ENCODE measurements at places on chromosomes 6 and 20.

- no peak for DNase-seq
Measured at GRCh38 chr20:62624719-62625453, 17.4 kb upstream of the SLCO4A1 start.

DNA sequence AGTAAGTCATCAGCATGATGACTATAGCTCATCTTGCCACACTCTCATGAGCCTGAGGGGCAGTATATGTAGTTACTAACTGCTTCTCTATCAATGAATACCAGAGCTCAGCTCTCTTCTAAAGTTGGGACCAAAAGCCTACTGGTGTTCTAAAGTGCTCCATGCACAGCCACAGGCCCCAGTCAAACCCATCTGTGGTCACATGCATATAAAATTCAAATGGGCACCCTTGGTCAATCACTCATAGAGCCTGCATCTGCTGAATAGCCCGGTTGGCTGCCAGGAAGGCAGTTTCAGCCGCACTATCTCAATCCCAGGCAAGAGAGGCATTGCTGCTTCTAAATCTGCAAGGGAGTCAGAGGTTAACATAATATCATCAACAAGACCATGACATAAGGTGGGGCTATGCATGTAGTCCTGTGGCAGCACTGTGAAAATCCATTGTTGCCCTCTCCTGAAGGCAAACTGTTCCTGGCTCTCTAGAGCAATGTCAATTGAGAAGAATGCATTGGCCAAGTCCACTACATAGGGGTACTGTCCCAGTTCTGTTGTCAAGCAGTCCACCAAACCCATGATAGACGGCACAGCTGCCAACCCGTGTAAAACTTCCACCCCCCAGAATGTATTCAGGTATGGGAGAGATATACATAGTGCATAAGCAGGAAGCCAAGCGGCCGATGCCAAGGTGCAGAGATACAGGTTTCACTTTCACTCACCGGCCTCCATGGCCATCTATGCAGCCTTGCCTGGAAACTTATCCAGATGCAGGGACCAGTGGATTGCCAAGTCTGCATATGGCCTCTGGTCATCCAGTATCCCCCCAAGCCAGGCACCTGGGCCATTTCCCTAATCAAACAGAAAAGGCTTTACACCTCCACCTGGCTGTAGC, 76.2 kb downstream of the ALDH8A1 start:
- DNase-seq, result no peak

DNA sequence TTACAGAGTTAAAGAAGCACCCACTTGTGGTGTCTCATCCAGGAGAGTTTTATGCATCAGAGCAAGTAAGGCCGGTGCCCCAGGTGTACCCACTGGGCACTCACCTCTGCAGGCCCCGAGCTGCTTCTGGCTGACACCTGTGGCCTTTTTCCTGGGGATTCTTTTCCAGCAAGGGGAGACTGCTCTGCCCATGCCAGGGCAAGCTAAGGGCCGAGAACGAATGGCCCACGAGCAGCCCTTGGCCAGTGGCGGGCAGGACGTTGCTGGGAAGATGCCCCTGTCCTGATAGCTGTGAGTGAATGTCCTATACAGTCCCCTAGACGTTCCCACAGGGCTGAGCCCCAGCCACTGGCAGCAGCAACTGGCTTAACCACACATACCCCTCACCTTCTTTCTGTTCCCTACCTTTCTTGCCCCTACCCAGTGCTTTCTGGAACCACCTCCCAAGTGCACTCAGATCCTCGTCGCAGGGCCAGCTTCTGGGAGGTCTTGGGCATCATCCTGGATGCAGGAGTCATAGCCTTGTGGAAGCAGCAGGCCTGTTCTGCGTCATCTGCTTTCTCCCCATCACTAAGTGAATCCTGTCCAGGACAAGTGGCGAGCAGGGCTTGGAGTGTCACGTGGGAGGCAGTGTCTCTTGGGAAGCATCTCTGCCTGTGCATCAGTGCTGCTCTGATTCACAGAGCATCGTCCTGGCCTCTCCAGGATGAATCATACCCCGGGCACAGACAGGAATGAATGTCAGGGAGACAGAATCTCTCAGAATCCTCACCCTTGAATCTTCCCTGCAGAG, 32.5 kb downstream of the SYNDIG1 start:
- no peak for DNase-seq

DNA sequence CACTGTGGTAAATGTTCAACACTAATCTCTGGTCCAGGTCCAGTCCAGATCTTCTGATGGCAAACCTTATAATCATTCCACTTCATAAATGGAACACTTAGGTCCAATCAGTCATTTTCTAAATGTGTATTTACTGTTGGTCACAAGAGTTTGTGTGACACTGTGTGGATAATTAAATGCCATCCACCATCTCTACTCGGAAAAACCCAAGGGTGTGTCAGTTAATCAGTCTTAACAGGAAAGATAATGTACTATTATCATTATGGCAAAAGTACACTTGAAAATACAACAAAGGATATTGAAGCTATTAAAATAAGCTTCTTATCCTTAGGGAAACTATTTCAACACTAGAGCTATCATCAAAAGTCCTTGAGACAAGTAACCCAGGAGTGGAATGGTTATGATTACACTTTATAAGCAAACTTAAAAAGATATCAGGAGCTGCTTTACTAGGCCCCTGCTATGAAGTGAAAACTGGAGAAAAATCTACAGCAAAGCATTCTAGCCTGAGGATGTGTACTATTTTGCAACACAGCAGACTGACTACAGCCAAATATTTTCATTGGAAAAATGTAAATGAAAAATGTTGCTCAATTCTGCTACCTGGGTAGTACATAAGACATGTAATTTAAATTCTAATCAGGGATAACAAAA, 227.9 kb downstream of the LAMA2 start:
- no peak for DNase-seq

- DNase-seq, result no peak
Measured at GRCh38 chr6:122432816-122433215, 33.4 kb downstream of the HSF2 start.

GRCh38 chr6:14626556-14626955, 509.0 kb downstream of the CD83 start:
- no peak for DNase-seq

- no peak for DNase-seq
Measured at GRCh38 chr6:14802514-14803160, 443.2 kb upstream of the JARID2 start.

- no peak for DNase-seq
Measured at GRCh38 chr20:25864326-25864962, 167.8 kb upstream of the ZNF337 start.

DNA sequence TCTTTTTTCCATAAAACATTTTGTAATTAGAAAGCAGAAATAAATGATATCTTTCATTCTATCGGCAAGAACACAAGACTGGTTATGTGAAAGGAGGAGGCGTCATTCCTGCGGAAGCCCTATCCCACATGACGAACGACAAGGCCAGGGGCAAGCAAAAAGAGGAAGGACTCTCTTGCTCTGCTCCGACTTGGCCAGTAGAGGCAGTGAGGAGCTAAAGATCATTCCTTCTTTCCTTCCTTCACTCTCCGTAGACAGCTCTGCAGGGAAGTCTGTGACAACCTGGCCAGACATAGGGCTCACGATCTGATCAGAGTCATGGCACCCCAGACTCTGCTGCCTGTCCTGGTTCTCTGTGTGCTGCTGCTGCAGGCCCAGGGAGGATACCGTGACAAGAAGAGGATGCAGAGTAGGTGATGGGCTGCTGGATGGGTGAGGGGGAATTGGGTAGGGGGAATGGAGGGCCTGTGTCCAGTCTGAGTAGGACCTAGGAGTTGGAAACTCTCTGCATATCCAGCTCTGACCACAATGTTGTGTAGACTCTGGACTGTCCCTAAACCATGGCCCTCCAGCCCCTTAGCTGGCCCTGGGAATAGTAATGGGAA, at the start of gene WFDC10A:
Gene WFDC10A, plus strand, starts transcription at position 244 of the 605 bp plus-strand sequence. Its CDS starts 75 bp downstream, at position 319.
- DNase-seq, result no peak

DNA sequence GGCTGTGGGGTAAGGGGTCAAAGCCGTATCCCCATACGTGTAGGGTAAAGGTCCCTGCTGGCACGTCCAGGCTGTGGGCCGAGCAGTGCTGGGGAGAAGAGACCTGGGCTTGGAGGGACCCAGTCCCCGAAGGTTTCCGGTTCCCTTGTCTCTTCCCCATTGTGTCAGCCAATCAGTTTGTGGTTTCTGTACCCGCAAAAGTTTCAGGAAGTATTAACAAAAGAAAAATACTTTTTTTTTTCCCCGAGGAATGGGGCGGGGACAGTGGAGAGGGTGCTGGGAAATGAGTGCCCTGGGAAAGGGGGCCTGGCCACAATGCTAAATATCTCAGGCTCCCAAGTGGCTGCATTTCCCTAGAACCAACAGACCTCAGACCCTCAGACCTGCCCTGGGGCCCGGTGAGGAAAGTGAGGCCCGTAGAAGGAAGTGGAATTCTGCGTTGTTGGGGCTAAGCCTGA, 15.2 kb upstream of the AMD1 start:
- DNase-seq, result no peak

- no peak for DNase-seq
Measured at GRCh38 chr20:57618764-57619050, 1.5 kb downstream of the ZBP1 start.

GRCh38 chr20:49889001-49889934, 26.1 kb downstream of the SPATA2 start:
- no peak for DNase-seq

- DNase-seq, result peak; percentile 43
Measured at GRCh38 chr20:59123011-59123677, 40.5 kb upstream of the ZNF831 start.

DNA sequence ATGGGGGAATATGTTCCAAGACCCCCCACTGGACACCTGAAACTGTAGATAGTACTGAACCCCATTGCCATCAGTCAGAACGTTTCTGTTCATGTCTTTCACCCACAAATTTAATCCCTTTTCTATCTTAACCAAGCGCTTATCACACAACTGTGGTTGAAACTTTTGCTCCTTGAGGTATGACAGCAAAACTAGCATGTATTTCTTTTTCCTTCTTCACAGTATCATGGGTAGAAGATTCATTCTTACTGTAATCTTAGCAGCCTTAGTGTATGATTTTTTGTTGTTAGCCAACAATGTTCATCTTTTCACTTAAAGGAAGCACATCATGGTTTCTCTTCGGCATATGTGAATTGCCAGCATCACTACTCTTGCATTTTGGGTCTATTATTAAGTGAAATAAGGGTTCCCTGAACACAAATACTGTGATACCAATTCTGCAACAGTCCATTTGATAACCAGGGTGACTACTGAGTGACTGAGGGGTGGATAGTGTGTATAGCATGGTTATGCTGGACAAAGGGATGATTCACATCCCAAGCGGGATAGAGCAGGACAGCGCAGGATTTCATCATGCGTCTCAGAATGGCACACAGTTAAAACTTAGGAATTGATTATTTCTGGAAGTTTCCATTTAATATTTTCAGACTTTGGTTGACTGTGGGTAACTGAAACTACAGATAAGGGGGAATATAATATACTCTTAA, 41.8 kb downstream of the KCNS1 start:
- no peak for DNase-seq

DNA sequence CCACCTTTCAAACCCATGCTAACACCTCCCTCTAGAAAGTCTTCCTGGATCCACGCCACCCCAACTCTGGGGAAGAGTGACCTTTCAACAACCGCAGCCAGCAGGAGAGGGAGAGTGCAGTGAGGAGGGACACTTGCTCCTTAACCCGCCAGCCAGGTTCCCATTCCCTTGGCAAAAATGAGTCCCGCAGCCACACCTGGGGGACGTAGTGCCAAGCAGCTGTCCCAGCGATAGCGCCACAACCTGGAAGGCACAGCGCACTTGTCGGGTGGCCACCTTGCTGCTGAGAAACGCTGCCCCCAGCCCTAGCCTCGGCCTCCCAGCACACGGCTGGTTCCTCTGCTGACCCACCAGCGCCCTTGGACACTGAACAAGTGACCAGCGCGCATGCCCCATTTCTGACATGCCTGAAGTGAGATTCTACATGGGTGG, 119.3 kb downstream of the JPH2 start:
- no peak for DNase-seq

- DNase-seq, result no peak
Measured at GRCh38 chr20:40728470-40728869, 39.4 kb upstream of the MAFB start.

- no peak for DNase-seq
Measured at GRCh38 chr20:44053046-44053445, 133.9 kb downstream of the JPH2 start.

GRCh38 chr20:3167738-3168078, 5.6 kb downstream of the LZTS3 start:
- DNase-seq, result no peak

DNA sequence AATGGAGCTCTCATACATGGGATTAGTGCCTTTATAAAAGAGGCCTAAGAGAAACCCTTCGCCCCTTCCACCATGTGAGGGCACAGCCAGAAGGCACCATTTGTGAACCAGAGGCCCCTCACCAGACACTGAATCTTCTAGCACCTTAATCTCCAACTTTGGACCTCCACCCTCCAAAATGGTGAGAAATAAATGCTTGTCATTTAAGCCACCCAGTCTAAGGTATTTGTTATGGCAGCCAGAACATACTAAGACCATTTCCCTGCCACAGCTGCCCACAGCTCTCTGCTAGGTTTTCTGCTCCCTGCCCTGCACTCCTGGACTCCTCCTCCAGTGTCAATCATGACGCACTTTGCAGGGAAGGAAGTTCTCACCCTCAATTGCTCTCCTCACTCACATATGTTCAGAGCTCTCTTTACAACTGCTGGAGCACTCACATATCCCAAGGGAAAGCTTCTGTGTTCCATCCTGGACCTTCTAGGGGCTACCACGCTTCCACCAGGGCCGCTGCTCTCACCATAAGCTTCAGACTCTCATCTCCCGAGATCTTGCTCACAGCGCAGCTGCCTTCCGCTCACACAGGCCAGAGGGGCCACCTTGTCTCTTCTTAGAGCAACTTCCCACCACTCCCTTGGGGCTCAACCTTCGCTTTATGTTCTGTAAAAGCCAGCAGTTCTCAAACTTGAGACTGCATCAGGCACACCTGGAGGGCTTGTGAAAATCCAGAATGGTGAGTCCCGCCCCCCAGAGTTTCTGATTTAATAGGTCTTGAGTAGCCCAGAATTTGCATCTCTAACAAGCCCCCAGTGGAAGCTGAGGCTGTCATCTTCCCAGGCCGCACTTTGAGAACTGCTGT, 1.6 kb upstream of the LY86 start:
- no peak for DNase-seq

DNA sequence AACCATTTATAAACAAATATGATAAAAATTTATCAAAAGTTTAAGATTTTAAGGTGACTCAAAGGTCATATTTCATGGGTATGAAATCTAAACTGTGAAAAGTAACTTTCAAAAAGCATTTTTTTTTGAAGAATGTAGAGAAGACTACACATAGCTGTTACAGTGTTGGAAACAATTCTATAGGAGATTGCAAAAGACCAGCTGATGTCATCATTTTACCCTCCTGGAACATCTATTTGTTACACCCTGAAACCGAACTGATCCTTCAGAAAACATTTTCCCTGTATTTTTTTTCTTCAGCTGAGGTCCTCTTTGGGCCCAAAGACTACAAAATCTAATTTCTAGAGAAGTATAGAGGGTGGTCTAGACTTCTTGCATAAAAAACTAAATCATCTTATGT, 297.5 kb upstream of the FERMT1 start:
- DNase-seq, result no peak

All from stimulated activated CD4-positive, alpha-beta T cell treated with anti-CD3 and anti-CD28 coated beads, TNF-alpha, amount 100 ng/mL, for 4 hours (primary cell).